Activated naive CD4-positive, alpha-beta T cell treated with anti-CD3 and anti-CD28 coated beads, Interleukin-2, amount 10 ng/mL, durations not matched to agents 5 hours and 36 hours (primary cell): ENCODE measurements at places on chromosomes 1 and 21. TPM values are rescaled to one million over a fixed set of nuclear protein-coding genes. Genes with fewer than 3 reads are reported as not detected.

Gene ELF3
- 0.41 TPM for total RNA-seq

Gene CELA3B
- total RNA-seq: not detected

Gene ATAD3B
- total RNA-seq: 29.0 TPM

Gene C2CD2
- total RNA-seq: 6.1 TPM

Gene EXO5
- 15.3 TPM for total RNA-seq

Gene KCNH1
- total RNA-seq: not detected

Gene GBP7
- 0.39 TPM for total RNA-seq

Gene RORC
- total RNA-seq: 0.70 TPM

Gene HSPB7
- not detected for total RNA-seq

Gene KCNQ4
- 0.53 TPM for total RNA-seq

Gene ACBD3
- 22.4 TPM for total RNA-seq

Gene TRIM67
- not detected for total RNA-seq

Gene ADAMTS1
- total RNA-seq: 2.0 TPM

Gene DMRTA2
- not detected for total RNA-seq

Gene CYP4A22
- total RNA-seq: not detected

Gene LAPTM5
- 591 TPM for total RNA-seq

Gene ESRRG
- total RNA-seq: not detected

Gene SV2A
- total RNA-seq: 17.7 TPM

Gene LCK
- total RNA-seq: 449 TPM

Gene AGPAT3
- total RNA-seq: 73.6 TPM
